Osteocyte (in vitro differentiated cells): ENCODE measurements at places on chromosomes 4 and X.

DNA sequence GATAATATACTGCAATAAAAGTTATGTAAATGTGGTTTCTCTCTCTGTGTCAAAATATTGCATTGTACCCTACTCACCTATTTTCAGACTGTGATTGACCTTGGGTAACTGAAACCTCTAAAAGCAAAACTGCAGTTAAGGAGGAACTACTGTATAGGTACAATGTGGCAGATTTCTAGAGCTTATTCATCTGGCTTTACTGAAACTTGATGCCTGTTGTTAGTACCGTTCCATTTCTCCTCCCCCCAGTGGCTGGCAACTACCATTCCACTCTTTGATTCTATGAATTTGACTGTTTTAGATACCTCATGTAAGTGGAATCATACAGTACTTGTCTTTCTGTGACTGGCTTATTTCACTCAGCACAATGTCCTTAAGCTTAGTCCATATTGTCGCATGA lies 61.9 kb downstream of the HOPX start:
- DNase-seq, result no peak

- DNase-seq, result no peak
These were observed 240.1 kb upstream of the PPP1R2C start for GRCh38 chrX:43018031-43018430.

- DNase-seq, result no peak
These were observed 40.2 kb downstream of the STX18 start for GRCh38 chr4:4501679-4502078.

- DNase-seq, result no peak
These were observed 2.3 kb upstream of the SASH3 start for GRCh38 chrX:129777218-129778030.

GRCh38 chrX:54479136-54480111 lies 16.6 kb downstream of the FGD1 start:
- DNase-seq, result no peak

- no peak for DNase-seq
These were observed 99.9 kb upstream of the ADRA2C start for GRCh38 chr4:3666263-3666662.

DNA sequence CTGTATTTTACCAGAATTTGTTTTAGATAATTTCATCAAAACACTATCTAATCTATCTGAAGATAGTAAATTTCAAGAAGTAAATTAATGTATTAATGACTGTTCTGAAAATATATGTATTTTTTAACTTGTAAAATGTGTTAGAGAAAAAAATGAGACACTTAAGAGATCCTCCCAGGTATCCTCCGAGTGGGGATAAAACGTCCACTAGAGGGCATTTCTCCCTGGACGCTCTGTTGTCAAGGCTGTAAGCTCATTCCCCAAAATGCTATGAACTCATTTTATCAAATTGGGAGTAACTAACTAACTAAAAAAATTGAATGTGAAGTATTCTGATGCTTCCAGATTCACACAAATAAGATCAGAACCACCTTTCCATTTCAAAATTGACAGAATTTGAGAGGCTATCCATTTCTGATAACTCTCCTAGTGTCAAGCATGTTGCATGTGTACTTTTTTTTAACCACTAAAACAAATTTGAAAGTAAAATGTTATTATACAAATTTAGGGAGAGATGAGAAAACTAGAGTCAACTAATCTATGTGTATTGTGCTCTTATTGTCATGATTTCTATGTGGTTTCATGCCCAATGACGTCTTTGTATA lies 337.3 kb upstream of the HS3ST1 start:
- DNase-seq, result no peak

DNA sequence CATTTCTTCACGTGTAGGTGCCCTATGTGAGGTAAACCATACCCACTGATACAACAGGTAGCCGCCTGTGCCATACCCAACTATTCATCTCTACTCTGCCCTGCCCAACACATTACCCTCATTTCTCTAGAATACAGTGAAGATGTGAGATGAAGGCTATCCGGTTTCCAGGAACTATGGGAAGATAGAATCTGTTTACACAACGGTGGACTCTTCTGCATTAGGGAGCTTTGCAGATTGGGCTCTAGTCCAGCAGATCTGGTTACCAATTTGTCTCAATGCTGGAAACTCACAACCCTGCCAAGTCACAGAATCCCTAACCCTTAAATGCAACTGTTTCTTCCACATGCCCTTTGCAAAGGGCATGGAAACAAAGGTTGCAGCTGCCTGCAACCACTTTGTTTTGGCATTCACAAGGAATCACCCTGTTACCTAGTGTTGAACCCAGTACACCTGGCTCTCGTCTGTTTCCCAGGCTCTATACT lies 6.4 kb upstream of the SLAIN2 start:
- DNase-seq, result no peak

- DNase-seq, result peak; percentile 76
These were observed 164.7 kb downstream of the DCLK2 start for GRCh38 chr4:150242820-150243458.

GRCh38 chr4:71832049-71832448 lies 48.2 kb upstream of the GC start:
- DNase-seq, result no peak

- no peak for DNase-seq
These were observed 32.8 kb downstream of the FAM149A start for GRCh38 chr4:186137196-186137794.

- no peak for DNase-seq
These were observed 7.7 kb downstream of the ENOX2 start for GRCh38 chrX:130895299-130895698.
